IPS-NIHi11 (cell line): ENCODE measurements at places on chromosomes 7 and 10.
A peak's percentile ranks its signal among the peaks of the same experiment; 100 is the strongest.

DNA sequence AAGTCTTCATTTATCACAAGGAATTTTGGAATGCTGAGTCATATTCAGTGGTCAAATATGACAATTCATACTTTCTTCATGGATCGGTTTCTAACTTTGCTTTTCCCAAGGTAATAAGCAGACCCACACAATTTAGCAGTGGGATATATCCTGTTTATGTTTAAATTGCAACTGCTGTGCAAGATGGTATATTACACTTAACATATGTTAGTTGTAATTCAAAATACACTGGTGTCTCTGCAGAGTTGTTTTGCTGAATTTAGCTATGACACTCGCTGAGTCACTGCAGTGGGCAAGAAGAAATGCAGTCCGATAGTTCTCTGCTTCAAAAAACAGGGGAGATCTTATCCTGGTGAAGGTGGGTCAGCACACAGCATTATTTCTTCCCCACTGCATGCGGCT is 194.8 kb upstream of the PTN start:
- no peak for DNase-seq

DNA sequence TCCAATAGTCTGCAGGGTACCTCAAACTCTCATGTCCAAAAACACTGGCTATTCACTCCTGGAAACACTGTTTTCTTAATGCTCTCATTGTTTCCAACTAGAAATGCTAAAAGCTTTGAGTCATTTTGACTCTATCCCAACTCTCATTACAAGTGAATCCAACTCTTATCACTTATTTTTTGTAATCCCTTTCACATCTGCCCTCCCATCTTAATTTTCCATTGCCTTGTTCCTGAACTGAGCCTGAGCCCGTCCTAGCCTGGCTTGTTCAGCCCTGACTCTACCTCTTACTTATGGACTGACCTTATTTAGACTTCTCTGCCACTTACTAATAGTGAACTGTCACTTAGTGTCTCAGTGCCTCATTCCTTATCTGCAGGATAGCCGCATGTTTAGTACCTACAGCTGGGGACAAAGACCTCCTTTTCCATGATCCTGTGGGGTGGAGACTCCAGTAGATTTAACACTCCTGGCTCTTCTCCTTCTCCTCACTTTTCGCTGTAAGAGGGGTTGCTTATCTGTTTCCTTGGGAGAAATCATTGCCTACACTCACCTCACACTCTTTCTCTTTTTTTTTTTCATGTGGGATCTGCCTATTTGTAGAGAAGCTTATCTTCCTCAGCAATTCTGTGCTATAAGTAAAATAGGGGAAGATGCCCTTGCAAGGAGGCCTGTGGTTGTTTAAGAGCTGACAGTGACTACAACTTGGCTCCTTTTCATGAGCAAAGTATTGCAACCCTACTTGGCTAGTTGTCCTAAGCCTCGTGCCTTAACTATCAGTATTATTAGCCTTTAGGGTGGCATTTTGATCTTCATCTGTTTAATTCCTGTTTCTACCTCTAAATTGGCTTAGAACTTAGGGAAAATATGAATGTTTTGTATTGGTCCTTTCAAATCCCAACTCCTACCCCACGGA is 56.4 kb downstream of the SLC16A12 start:
- DNase-seq, result no peak

GRCh38 chr10:133357285-133358161 is at the start of gene FUOM:
FUOM (minus strand) TSS chr10:133358019; CDS start chr10:133358007, 12 bp downstream.
- peak; percentile 99 for DNase-seq

DNA sequence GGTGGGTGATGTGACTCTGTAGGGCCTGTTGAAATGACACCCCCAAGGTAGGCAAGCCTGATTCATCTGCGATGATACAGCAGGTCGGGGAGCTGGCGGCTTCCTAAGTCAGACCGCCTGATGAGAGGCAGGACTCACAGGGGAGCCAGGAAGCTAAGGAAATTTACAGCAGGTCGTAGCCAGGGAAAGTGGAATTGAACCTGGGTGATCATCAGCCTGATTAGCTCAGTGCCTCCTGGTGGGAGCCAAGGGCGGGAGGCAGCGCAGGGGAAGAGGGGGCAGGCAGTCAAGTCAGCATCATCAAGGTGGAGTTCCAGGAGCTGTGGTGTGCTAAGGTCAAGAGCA is 18.5 kb upstream of the TRIM56 start:
- no peak for DNase-seq

DNA sequence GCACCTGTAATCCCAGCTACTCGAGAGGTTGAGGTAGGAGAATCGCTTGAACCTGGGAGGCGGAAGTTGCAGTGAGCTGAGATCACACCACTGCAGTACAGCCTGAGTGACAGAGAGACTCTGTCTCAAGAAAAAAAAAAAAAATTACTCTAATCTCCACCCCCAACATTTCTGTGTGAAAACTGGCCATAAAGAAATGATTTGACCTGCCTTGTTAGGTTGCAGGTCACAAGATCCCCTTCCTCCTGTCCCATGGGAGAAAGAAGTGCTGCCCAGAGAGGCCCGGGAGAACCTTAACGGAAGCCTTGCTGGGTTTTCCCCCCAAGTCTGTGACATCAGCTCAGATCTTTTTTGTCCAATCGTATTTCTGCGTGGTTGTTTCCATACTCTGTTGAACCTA is 8.7 kb upstream of the CALHM1 start:
- DNase-seq, result no peak
